Activated naive CD4-positive, alpha-beta T cell treated with anti-CD3 and anti-CD28 coated beads, Interleukin-2, amount 10 ng/mL, durations not matched to agents 7 days and 5 days (primary cell): ENCODE measurements at places on chromosomes 1 and 21.

GRCh38 chr1:44270686-44271628 is 57.7 kb downstream of the DMAP1 start:
- DNase-seq: no peak

- DNase-seq: no peak
These were observed 515.9 kb upstream of the PKN2 start for GRCh38 chr1:88168126-88168525.

- no peak for DNase-seq
These were observed 315.0 kb downstream of the PLA2G4A start for GRCh38 chr1:187143783-187144182.

GRCh38 chr1:66271904-66272254 is 262.1 kb upstream of the SGIP1 start:
- no peak for DNase-seq

DNA sequence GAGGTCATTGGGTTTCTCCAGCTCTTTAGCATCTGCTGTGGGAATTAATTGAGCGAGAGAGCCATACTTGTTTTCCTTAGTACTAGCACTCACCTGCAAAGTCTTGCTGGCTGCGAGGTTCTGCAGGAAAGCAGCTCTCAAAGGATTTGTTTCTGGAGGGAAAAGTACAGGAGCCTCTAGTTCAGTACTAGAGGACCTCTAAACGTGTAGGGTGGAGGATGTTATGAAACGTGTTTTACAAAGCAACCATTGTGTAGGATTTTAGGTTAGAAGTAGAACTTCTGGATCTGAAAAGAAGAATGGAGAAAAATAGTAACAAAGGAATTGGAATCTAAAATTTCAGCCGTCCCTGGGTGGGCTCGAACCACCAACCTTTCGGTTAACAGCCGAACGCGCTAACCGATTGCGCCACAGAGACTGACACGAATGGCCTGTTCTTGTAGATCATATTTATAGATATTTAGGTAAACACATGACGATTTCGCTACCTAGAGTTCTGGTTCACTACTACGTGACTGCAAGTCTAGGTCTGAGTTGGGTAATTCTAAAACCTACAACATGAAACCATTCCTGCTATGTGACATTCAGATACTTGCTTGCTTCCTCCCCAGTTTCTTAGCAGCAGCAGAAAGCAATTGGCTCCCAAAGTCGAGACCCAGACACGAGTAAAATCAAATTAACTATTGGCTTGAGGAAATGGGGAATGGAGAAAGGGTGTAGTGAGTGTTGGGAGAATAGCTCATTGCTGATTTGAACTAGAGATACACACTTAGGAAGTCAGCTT is 60.2 kb upstream of the CFAP126 start:
- no peak for DNase-seq
